ENCODE measurements at places on chromosomes 4 and X.

DNA sequence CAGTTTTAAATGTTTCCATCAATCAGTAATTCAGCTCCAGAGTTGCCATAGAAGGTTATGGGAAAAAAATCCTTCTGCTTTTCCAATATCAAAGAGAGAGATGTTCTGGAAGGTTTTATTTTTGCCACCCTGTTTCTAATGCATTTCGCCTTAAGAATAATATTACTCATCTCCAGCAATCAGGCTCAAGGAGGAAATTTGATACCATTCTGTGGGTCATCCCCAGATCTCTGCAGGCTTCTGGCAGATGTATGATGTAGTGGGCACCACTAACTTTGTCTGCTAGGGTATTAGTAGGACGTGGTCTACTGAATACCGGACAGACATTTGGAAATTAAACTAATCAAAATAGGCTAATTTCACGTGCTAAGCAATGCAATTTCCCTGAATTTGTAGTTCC, 645.4 kb upstream of the TENM3 start:
- no peak for DNase-seq

- no peak for DNase-seq
These were observed 276.9 kb upstream of the PCDH7 start for GRCh38 chr4:30443289-30443688.

- DNase-seq: no peak
These were observed 28.4 kb upstream of the FBXW7 start for GRCh38 chr4:152564336-152564735.

DNA sequence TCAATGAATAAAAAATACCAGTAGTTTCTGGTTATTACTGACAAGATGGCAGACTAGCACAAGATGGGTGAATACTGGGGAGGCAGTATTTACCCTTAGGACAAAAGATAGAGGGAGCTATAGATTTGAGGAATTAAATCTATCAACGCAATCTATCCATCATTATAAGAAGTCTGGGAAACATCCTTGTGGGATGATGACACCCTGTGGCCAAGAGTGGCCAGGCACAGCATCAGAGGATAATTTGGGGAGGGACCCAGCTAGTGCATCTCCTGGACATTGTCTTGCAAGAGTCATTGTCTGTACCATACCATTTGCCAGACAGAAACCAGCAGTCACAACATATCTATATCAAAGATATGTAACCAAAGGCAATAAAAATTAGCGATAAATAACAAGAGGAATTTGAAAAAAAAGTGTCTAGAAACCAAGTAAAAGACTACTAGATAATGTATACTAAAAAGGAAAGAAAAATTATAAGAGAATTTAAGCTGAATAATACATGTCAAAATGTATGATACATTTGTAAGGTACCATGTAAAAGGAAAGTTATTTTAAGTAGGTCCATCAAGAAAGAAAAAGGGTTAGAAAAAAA, 22.9 kb downstream of the KCTD8 start:
- DNase-seq: no peak

- no peak for DNase-seq
These were observed 12.1 kb upstream of the PORCN start for GRCh38 chrX:48496660-48497059.

- no peak for DNase-seq
These were observed 214.9 kb downstream of the CXXC4 start for GRCh38 chr4:104279744-104280143.

- no peak for DNase-seq
These were observed 34.1 kb downstream of the TBC1D1 start for GRCh38 chr4:37924946-37925345.

Data from stimulated activated CD8-positive, alpha-beta memory T cell treated with anti-CD3 and anti-CD28 coated beads, Interleukin-7, amount 100 ng/mL, for 1 hour (primary cell).